ENCODE measurements at places on chromosomes 7 and 10.

GRCh38 chr7:150568714-150569113 lies 1.5 kb downstream of the GIMAP4 start:
- no peak for DNase-seq

GRCh38 chr7:14020339-14020900 lies 31.0 kb upstream of the ETV1 start:
- no peak for DNase-seq

GRCh38 chr10:87864496-87865059 lies 1.2 kb downstream of the PTEN start:
- DNase-seq: no peak

DNA sequence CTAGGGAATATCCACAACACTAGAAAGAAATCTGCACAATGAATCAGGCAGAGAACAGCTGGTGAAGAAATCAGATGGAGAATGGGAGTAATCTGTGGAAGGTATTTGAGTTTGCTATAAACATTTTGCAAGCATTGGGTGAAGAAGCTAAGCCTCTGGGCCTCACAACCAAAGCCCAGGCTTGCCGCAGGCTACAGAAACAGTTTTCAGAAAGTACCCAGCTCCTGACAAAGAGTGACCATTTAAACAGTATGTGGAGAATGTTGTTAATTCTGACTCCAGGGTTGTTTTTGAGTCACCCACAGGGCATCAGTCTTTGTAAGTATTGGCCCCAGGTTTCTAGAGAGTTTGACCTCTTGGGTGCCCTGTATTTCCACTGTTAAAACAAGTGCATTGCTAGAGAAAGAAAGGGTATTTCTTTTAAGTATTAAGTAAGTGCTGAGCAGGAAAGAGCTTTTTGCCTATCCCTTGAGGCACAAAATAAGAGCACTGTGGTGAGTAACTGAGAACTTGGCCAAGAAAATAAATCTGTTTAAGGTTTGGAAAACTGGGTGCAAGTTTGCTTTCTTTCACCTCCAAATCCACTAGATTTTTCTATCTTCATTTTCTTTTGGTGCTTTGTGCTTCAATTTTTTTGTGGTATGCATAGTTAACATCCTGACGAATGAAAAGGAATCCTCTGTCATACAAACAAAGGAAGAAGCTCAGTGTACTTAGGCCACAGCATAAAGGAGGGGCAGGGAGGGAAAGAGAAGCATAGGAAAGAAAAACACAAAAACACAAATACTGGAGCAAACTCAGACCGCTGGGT lies 691.8 kb downstream of the SUGCT start:
- DNase-seq: no peak

DNA sequence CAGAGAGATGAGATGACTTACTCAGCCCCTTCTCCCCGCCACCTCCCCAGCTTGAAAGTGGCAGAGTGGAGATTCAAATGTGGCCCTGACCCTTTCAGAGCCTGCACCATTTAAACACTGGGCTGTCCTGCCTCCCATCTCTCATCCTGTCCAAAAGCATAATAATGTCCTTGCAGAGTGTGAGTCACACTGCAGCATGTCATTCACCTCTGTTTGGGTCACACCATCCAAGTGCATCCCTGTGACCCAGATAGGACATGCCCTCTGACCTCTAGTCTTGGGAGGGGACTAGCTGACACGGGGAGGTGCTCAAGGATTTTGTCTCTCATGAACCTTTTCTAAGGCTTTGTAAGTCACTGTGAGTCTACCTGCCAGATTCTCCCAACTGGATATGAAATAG lies 89.1 kb upstream of the PDCD4 start:
- no peak for DNase-seq

GRCh38 chr10:117094856-117095255 lies 43.2 kb downstream of the VAX1 start:
- DNase-seq: no peak

DNA sequence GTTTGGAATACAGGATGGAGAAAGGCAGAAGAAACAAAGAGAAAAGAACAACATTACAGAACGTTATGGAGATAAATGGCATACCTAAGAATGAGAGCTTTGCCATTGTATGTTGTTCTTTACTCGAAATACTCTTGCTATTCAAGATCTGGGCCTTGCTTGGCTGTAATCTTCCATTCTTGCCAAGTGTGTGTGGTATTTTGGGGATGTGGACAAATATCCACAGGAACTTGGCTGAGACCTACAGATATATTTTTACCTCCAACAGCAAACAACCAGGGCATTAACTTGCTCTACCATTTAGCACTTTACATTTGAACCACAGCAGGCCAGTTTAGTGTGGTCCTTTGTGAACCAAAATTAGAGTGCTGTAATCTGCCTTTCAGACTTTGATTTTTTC lies 76.3 kb downstream of the DKK1 start:
- no peak for DNase-seq

DNA sequence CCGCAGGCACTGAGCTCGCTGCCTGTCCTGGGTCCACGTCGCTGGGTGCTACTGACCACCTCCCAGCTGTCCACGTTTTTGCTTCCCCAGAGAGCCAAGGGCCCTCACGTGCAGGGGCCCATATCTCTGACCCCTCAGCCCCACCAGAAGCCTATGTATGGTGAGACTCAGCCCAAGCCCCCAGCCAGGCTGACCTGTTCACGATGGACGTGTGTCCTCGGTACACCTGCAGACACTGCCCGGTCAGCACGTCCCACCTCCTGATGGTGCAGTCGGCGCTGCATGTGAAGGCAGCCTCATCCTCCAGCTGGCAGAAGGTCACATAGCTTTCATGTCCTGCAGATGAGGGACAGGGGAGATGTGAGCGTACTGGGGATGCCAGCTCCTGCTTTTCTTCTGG lies 9.9 kb downstream of the WDR86 start:
- no peak for DNase-seq

DNA sequence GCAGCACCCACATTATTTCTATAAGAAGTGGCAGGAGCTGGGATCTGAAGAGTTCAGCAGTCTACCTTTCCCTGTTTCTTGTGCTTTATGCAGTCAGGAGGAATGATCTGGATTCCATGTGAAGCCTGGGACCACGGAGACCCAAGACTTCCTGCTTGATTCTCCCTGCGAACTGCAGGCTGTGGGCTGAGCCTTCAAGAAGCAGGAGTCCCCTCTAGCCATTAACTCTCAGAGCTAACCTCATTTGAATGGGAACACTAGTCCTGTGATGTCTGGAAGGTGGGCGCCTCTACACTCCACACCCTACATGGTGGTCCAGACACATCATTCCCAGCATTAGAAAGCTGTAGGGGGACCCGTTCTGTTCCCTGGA lies 874 bp upstream of the RBP3 start:
- no peak for DNase-seq

- DNase-seq: no peak
Measured at GRCh38 chr7:2639695-2640481, 8.1 kb downstream of the TTYH3 start.

DNA sequence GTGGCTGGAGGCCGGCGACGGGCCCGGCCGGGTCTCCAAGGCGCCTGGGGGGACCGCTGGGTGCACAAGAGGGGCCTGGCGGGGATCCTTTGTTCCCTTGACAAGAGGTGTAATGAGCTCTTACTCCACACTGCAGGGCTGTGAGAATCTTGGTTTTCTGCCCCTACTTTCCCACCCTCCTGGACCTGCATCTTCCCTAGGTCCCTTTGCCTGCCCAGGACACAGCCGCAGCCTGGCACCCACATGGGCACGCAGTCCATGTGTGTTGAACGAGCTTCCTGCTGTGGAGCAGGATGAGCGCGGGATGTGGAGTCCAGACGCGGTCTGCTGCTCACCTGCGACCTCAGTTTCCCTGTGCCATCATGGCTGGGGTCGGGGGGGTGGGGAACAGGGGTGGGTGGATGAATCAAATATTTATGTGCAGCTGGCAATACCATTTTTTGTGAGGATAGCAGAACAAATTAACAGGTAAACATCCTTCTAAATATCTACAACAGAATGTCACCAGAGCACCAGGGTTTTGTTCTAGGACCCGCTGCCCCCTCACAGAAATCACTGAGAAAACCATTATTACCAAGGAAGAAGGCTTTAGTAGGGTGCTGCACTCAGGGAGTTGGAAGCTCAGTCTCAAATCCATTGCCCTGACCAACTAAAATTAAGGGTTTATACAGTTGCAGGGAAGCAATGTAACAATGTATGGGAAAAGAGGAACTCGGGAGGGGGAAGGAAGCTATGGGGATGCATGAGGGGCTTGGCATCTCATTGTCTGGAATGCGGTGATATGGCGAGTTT lies 474 bp upstream of the NSMCE4A start:
- DNase-seq: no peak

GRCh38 chr10:131726076-131726880 lies 174.5 kb upstream of the PPP2R2D start:
- DNase-seq: no peak

DNA sequence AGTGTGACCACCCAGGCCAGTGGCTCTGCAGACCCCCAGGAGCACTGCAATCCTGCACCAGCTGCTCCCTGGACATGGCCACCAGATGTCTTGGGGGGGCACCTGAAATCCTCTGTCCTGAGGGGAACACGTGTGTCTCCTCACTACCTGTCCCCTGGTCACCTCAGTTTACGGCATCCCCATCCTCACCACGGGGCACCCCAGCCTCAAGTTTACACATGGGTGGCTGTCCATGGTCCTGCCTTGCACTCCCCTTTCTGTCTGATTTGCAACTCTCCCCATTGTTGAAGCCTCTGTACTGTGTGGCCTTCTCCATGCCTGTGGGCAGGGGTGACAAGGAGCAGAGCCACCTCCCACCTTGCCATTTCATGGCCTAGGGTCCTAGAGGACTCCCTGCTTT lies 67.2 kb downstream of the RAMP3 start:
- DNase-seq: no peak

GRCh38 chr7:45872116-45873034 lies 507 bp downstream of the CCDC201 start:
- DNase-seq: no peak

- no peak for DNase-seq
Measured at GRCh38 chr10:70660722-70661121, 11.6 kb upstream of the ADAMTS14 start.

DNA sequence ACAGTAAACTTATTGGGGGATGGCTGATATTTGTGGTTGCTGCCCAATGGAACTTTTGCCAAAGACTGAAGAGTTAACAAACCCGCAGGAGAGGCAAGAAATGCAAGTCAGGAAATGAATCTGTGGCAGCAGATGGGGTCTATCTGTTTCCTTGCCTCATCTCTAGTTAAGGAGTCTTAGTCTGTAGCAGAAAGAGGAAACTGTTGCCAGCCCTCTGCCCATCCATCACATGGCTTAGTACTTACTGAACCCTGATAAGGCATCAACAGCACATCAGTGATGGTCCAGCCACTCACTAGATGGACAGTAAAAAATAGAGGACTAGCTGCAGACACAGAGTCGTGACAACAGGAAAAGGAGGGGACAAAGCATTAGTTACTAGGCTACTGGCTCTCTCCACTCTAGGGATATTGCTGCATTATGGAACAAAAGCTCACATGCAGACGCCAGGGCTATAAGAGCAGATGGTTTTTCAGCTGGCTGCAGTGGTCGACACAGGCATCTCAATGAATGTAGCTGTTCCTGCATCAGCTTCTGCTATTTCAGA lies 614.7 kb downstream of the PARD3 start:
- DNase-seq: no peak

DNA sequence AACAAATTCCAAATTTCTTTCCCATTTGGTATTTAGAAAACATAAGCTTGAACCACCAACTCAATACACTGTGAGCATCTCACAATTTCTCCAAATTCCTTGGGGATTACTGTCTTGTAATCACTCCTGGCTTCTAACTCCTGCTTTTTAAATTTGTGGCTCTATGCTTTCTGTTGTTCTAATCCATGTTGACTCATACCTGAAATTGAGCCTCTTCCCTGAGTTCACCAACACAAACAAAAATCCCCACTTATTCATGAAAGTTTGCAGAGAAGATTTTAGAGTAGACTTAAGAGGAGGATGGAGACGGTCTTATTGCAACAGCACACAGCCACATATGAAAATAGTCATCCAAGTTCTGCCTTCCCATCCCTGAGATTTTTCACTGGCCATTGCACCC lies 252.5 kb downstream of the PTEN start:
- no peak for DNase-seq

- DNase-seq: no peak
Measured at GRCh38 chr10:7188456-7189050, 222.3 kb downstream of the SFMBT2 start.

- DNase-seq: no peak
Measured at GRCh38 chr7:74283858-74284447, 5.3 kb upstream of the CLIP2 start.

DNA sequence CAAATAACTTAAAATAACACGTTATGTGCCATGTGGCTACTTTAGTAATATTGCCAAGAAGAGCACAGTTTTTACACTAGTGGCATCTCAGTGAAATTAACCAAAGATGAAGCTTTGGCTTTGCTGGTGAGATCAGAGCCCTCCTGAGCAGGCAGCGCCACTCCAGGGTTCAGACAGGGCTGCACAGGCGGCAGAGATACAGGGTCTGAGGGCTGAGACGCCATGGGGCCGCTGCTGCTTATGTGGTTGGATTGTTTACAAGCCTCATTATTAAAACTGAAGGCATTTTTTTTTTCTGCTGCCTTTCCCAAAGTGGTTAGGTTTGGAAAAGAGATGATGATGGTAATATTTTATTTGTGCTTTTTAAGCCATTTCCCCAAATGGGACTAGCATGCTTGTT lies 68.8 kb upstream of the DNAJB6 start:
- no peak for DNase-seq

- no peak for DNase-seq
Measured at GRCh38 chr10:97627731-97628130, 5.6 kb downstream of the MORN4 start.

DNA sequence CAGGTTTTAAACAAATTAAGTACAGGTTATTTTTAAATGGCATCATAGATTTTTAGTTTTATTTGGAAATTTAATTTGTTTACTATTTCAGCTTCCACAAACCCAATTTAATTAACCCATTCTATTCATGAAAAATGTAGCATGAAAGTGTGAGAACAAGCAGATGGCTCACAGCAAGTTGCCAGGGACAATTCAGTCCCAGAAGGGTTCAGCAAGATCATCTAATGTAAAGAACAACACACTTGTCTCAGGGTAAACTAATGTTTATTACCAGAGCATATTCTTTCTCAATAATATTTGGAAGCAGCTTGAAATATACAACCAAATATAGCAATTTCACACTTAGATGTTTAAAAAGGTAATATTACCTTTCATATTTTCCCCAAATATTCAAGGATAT lies 166.9 kb upstream of the SLC13A1 start:
- DNase-seq: no peak

DNA sequence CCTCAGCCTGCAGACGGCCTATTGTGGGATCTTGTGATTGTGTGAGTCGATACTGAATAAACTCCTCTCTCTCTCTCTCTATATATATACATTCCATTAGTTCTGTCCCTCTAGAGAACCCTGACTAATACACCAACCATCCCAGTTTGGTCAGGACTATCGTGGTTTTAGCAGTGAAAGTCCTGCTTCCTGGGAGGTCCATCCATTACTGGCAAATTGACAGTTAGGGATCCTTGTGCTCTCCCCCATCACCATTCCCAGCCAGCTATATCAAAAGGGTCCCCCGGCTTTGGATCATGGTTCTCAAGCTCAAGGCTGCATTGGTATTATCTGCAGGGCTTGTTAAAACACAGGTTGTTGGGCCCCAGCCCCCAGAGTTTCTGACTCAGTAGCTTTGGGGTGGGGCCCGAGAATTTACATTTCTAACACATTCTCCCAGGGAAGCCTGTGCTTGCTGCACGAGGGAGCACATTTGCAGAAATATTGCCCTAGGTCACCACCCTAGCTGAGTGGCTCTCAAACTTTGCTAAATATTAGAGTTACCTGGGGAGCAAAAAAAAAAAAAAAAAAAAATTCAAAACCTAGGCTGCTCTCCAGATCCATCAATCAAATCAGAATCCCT lies 899.1 kb upstream of the AUTS2 start:
- no peak for DNase-seq

GRCh38 chr7:55133630-55134358 lies 115.0 kb downstream of the EGFR start:
- no peak for DNase-seq

Data from stimulated activated CD8-positive, alpha-beta memory T cell treated with anti-CD3 and anti-CD28 coated beads, Interleukin-4, amount 100 ng/mL, for 24 hours (primary cell).